ENCODE measurements at places on chromosomes 2 and 18. TPM values are rescaled to one million over a fixed set of nuclear protein-coding genes. Genes with fewer than 3 reads are reported as not detected.

DNA sequence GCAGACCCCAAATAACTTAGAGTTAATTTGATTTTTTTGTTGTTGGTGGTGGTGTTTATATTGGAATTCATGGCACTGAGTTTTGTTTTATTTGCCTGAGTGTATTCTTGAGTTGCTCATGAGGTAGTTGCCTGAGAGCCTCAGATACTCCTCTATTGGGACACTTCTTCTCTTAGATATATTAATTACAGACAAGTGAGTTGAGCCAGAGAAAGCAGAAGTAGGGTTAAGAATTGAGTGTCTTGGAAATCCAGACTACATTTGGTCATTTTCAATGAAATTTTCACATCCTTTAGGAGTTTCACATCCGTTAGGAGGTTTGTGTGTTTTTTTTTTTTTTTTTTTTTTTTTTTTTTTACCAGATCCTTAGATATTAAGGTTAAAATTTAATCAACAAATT lies 29.0 kb downstream of the FMNL2 start:
- H3K27ac ChIP-seq, result no peak overlapping the region
- no peaks in the 10 kb centered on the region for H3K27me3 ChIP-seq
- H3K4me1 ChIP-seq, result no peaks in the 10 kb centered on the region

ALPI gene
- total RNA-seq, result not detected

- no peaks in the 10 kb centered on the region for H3K27me3 ChIP-seq
- H3K36me3 ChIP-seq, result peaks cover 3% of the 10 kb centered on the region
- no peak overlapping the region for H3K27ac ChIP-seq
- H3K4me1 ChIP-seq, result no peaks in the 10 kb centered on the region
These were observed 200.7 kb downstream of the DIS3L2 start for GRCh38 chr2:232162187-232162586.

DNA sequence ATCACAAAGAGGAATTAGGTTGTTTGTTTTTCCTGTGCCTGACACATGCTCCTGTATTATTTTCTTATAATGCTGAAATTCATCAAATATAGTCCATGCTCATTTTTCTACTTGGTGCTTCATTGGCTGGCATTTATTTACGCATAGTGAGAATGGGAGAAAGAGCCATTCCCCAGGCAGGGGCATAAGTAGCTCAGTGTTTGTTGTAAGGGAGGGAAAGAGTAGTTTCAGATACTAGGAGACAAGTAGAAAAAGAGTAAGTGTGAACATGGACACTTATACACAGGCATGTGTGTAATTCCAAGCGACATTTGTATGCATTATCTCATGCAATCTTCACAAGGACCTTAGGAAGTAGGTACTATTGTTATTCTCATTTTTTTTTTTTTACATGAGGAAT lies 111.9 kb upstream of the UGP2 start:
- H3K4me1 ChIP-seq, result no peaks in the 10 kb centered on the region
- no peaks in the 10 kb centered on the region for H3K27me3 ChIP-seq
- H3K27ac ChIP-seq, result no peak overlapping the region
- no peak for DNase-seq

HOXD9 gene
- total RNA-seq, result not detected

DNA sequence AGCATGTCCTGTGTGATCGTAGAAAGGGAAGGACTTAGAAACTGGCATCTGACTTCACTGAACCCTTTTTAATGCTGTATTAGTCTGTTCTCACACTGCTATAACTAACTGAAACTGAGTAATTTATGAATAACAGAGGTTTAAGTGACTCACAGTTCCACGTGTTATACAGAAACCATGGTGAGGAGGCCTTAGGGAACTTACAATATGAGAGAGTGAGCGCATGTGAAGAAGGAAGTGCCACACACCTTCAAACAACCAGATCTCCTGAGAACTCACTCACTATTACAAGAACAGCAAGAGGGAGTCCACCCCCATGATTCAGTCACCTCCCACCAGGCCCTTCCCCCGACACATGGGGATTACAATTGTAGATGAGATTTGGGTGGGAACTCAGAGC lies 811.3 kb downstream of the CPS1 start:
- H3K27me3 ChIP-seq, result no peaks in the 10 kb centered on the region
- H3K27ac ChIP-seq, result no peak overlapping the region
- H3K36me3 ChIP-seq, result no peaks in the 10 kb centered on the region
- no peaks in the 10 kb centered on the region for H3K4me1 ChIP-seq
- no peak overlapping the region for H3K4me3 ChIP-seq

GRCh38 chr2:119659601-119660342 lies 19.2 kb upstream of the TMEM177 start:
- H3K36me3 ChIP-seq, result no peaks in the 10 kb centered on the region
- H3K4me1 ChIP-seq, result no peaks in the 10 kb centered on the region
- no peak overlapping the region for H3K4me3 ChIP-seq
- H3K27ac ChIP-seq, result no peak overlapping the region
- peak; percentile 58 for DNase-seq

- no peaks in the 10 kb centered on the region for H3K27me3 ChIP-seq
- H3K4me1 ChIP-seq, result no peaks in the 10 kb centered on the region
- no peak for DNase-seq
These were observed 52.0 kb upstream of the NFATC1 start for GRCh38 chr18:79343567-79344207.

DNA sequence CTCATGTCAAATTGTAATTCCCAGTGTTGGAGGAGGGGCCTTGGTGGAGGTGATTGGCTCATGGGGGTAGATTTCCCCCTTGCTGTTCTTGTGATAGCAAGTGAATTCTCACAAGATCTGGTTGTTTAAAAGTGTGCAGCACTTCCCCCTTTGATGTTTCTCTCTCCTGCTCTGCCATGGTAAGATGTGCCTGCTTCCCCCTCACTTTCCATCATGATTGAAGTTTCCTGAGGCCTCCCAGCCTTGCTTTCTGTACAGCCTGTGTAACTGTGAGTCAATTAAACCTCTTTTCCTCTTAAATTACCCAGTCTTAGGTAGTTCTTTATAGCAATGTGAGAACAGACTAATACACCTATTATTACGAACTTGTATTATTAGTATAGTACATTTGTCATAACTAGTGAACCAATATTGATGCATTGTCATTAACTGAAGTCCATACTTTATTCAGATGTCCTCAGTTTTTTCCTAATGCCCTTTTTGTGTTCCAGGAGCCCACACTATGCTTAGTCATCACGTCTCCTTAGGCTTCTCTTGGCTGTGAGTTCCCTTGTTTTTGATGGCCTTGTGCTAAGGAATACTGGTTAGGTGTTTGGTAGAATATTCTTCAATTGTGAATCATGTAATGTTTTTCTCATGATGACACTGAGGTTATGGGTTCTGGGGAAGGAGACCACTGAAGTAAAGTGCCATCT lies 4.5 kb upstream of the MAP3K2 start:
- DNase-seq, result no peak
- no peaks in the 10 kb centered on the region for H3K4me1 ChIP-seq
- H3K27me3 ChIP-seq, result no peaks in the 10 kb centered on the region
- no peak overlapping the region for H3K27ac ChIP-seq

KLHL14 gene
- total RNA-seq, result 69.8 TPM

DNA sequence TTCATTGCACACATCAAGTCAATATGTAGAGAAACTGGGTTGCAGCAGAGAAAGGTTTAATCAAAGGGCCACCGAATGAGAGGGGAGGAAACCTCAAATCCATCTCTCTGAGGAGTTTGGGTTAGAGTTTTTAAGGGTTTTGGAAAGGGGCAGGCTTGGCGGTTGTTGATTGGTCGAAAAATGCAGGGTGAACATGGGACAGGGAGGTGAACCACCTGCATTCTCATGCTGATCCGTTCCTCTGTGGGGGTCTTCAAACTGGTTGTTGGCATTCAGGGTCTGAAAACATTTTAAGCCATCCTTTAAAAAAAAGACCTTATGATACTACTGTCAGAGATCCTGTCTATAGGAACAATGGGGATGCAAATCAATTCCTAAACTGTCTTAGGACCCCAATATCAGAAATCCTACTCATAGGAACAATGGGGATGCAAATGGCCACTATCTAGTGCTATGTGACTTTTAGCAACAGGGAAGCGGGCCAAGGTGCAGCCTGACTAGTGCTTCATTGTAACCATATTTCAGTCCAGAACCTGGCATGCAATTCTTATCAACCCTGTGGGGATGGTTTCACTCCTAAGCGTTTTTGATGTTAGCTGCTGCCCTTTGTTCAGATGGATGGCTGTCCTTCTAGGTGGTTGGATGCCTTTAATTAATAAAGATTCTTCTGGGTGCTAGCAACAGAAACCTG lies 120.1 kb upstream of the MGAT5 start:
- H3K4me3 ChIP-seq, result no peak overlapping the region
- H3K27me3 ChIP-seq, result no peaks in the 10 kb centered on the region
- no peak overlapping the region for H3K27ac ChIP-seq
- peaks cover 38% of the 10 kb centered on the region for H3K4me1 ChIP-seq

DNA sequence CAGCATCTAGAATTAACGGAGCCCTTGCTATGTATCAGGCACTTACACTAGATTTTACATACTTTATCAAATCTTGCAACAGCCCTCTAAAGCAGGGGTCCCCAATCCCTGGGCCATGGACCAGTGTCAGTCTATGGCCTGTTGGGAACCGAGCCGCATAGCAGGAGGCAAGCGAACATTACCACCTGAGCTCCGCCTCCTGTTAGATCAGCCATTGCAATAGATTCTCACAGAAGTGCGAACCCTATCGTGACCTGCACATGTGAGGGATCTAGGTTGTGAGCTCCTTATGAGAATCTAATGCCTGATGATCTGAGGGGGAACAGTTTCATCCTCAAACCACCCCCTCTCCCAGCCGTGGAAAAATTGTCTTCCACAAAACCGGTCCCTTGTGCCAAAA lies 13.4 kb downstream of the DNAJB2 start:
- no peaks in the 10 kb centered on the region for H3K36me3 ChIP-seq
- no peak overlapping the region for H3K27ac ChIP-seq
- H3K4me3 ChIP-seq, result no peak overlapping the region
- no peaks in the 10 kb centered on the region for H3K27me3 ChIP-seq

GRCh38 chr2:144659731-144660275 lies 139.9 kb upstream of the ZEB2 start:
- no peak overlapping the region for H3K4me3 ChIP-seq
- H3K27ac ChIP-seq, result no peak overlapping the region
- H3K4me1 ChIP-seq, result no peaks in the 10 kb centered on the region

UGT1A3 gene
- total RNA-seq, result not detected

ANKRD30BL gene
- total RNA-seq, result 0.14 TPM

CD302 gene
- total RNA-seq, result 0.42 TPM

DNA sequence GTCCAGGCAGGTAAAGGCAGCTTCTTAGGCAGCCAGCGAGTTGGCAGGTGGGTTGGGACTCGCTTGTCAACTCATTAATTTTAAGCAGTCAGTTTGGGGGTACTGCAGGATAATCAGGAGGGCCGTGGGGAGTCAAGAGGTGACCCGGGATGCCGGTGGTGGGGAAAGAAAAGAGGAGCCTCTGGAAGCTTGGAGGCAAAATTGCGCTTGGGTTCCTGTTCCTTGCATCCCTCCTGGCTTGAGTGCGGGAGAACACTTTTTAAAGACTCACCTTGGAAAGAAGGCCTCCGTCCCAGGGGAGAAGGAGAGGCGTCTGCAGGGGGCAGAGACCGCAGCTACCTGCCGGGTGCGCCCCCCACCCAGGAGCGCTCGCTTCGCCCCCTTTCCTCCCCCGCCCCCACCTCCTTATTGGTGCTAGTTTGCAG lies at the start of gene KCNJ3:
Gene KCNJ3 (plus strand): TSS at position 400 of the 425 bp plus-strand sequence. CDS start 81 bp downstream, outside the sequence.
- H3K4me1 ChIP-seq, result peaks cover 6% of the 10 kb centered on the region
- H3K36me3 ChIP-seq, result no peaks in the 10 kb centered on the region
- DNase-seq, result peak; percentile 30
- H3K4me3 ChIP-seq, result peak within 1 kb of the TSS; percentile 52

- no peaks in the 10 kb centered on the region for H3K4me1 ChIP-seq
- no peaks in the 10 kb centered on the region for H3K36me3 ChIP-seq
- H3K27ac ChIP-seq, result no peak overlapping the region
- no peak for DNase-seq
- no peak overlapping the region for H3K4me3 ChIP-seq
- H3K27me3 ChIP-seq, result peaks cover 72% of the 10 kb centered on the region
These were observed 380.0 kb upstream of the ACVR2A start for GRCh38 chr2:147464737-147465357.

GRCh38 chr2:41598161-41598894 lies 449.5 kb upstream of the PKDCC start:
- no peak overlapping the region for H3K4me3 ChIP-seq
- no peak for DNase-seq
- H3K36me3 ChIP-seq, result no peaks in the 10 kb centered on the region
- no peaks in the 10 kb centered on the region for H3K4me1 ChIP-seq
- no peaks in the 10 kb centered on the region for H3K27me3 ChIP-seq

GRCh38 chr2:38617301-38617700 lies 14.6 kb upstream of the HNRNPLL start:
- no peaks in the 10 kb centered on the region for H3K4me1 ChIP-seq
- no peak overlapping the region for H3K4me3 ChIP-seq
- H3K27me3 ChIP-seq, result no peaks in the 10 kb centered on the region

DNA sequence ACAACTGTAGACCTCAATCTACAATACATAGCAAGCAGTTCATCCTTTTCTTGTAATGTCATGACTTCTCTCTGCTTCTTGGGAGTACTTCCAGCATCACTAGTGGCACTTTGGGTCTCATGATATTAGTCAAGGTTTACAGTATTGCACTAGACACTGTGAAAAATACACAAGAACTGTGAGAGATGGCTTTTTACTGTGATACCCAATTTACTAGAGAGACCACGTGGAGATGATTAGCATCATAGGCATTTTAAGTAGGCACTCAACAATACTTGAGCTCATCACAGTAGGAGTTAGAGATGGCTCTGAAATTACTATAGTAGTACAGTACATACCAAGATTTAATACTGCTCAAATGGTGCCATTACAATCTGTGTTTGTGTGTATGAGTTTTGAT lies 112.8 kb upstream of the EML6 start:
- no peak overlapping the region for H3K4me3 ChIP-seq
- no peaks in the 10 kb centered on the region for H3K27me3 ChIP-seq

RSAD2 gene
- total RNA-seq, result 0.28 TPM

GRCh38 chr2:22879009-22879863 lies 505.7 kb upstream of the KLHL29 start:
- peak overlapping the region; percentile 46 for H3K27ac ChIP-seq
- DNase-seq, result peak; percentile 18
- H3K4me3 ChIP-seq, result no peak overlapping the region
- no peaks in the 10 kb centered on the region for H3K36me3 ChIP-seq

DNA sequence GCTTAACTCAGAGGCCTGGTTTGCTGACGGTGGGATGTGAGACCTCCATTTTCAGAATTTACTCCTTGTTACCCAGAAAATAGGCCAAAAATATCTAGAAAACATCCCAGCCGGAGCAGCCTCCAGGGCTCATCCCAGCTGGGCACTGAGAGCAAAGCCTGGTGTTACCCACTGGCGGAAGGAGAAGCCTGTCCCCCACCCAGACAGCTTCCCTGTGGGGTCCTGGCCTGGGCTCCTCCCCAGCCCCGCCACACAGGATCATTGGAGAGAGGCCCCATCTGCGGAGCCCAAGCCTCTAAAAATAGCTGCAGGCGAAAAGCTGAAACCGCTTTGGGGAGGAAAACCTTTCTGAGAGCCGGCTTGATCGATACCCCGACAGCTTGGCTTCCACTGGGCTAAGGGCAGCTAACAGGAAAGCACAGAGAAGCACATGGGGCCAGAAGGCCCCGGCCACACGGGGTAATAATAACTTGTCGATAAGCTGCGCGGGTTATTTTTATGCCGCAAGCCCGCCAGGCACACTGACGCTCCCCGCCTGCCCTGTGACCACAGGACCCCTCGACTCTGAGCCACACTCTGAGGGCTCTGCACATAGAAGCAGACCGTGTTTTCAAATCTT lies 26.9 kb upstream of the FAHD2A start:
- no peak overlapping the region for H3K27ac ChIP-seq
- no peaks in the 10 kb centered on the region for H3K27me3 ChIP-seq
- H3K4me3 ChIP-seq, result no peak overlapping the region
- no peak for DNase-seq
- H3K4me1 ChIP-seq, result no peaks in the 10 kb centered on the region
- H3K36me3 ChIP-seq, result no peaks in the 10 kb centered on the region
